ENCODE measurements at places on chromosomes 12 and 14.

DNA sequence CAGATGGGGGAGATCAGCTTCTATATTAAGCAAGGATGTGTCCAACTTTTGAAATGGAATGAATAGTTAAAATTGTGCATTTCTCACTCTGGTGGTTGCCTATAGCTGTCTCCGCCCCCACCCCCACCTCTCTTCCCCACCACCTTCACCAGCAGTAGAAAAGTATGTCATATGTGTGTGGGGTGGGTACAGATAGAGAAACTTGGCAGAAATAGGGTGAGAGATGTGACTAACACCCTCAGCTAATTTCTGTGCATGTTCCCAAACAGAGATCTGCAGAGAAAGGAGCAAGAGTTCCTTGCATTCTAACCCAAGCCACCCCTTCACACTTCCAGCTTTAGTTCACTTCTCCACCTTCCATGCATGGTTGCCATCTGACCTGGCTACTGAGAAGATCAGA lies 980.1 kb downstream of the NRXN3 start:
- DNase-seq = no peak

GRCh38 chr12:55659486-55660385 lies 23.0 kb downstream of the OR10P1 start:
- DNase-seq = no peak

DNA sequence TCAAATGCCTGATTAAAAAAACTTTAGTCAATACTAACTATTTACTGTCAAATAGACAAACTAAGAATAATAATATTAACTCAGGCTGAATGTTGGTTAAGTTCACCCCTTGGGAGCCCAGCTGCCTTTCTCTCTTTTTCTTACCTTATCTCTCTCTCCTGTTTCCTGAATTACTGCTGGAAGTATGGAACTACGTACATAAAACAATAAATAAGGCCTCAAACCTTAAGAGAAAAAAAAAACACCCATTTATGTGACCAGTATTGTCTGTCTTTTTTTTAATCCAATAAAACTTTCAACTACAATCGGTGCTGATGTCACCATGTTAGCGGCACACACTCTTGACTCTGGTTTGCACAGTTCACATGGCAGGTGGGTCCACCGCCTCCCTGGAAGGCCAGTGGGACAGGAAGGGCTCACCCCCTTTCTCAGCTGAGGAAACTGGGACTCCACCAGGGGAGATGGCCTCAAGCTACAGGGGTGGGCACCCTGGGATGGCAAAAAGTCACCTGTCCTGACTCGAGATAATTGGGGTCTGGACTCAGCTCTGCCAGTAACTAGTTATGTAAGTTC lies 21.3 kb downstream of the BCL11B start:
- DNase-seq = no peak

DNA sequence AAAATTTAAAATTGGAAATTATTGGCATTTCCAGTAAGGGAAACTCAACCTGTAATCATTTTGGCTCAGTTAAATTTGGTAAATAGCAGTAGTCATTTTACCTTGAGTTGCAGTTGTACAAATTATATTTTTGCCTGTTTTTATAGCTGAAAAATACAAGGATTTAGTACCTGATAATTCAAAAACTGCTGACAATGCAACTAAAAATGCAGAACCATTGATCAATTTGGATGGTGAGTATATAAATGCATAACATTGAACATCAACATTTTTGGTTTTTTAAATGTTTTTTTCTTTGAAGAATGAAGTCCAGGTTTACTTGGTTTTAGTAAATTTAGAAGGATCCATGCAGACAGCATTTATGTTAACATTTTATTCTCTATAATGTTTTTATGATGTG lies 9.0 kb downstream of the RTRAF start:
- no peak for DNase-seq

- DNase-seq = no peak
Measured at GRCh38 chr14:92572050-92572449, 58.5 kb downstream of the RIN3 start.

DNA sequence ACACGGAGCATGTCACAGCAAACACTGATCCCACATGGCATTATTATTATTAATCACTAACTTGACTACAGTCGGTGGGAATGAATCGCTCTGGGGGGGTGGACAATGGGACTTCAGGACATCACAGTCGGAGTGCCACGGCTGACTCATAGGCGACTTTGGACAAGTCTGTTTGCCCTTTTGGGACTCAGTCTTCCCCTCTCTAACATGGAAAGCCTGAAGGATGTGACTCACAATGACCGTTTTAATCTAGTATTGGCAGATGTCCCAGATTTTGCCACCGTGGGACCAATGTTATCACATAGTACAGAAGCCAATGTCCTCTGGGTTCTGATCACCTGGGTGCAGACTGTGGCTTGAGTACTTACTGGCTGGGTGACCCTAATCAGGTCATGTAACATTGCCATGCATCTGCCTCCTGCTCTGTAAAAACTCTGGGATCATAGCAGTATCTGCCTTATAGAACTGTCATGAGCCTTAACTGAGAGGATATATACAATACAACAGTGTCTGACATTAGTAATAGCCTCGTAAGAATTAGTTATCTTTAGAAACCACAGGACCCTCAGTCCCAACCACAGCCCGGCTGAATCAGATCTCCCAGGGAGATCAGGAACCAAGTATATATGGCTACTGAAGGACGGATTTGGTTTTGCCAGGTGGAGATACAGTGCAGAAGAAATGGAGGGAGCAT lies 362.6 kb downstream of the BCL11B start:
- no peak for DNase-seq

GRCh38 chr12:103317220-103317619 lies 178.5 kb downstream of the C12orf42 start:
- no peak for DNase-seq

GRCh38 chr14:50594577-50595316 lies 34.8 kb downstream of the ATL1 start:
- DNase-seq = no peak

DNA sequence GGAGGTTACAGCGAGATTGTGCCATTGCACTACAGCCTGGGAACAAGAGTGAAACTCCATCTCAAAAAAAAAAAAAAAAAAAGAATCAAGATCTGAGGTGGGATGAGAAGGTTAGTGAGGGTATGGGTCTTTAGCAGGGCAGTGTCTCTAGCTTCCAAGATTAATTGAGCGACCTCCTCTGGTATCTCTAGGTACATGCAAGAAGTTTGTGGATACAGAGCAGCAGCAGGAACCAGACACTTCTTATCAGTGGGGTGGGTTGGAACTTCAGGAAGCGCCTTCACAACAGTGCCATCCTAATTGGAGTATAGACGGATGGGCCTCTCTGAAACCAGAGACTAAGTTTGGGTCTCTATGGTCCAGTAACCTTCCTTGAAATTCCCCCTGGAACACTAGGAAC lies 51.9 kb upstream of the CISTR start:
- no peak for DNase-seq

DNA sequence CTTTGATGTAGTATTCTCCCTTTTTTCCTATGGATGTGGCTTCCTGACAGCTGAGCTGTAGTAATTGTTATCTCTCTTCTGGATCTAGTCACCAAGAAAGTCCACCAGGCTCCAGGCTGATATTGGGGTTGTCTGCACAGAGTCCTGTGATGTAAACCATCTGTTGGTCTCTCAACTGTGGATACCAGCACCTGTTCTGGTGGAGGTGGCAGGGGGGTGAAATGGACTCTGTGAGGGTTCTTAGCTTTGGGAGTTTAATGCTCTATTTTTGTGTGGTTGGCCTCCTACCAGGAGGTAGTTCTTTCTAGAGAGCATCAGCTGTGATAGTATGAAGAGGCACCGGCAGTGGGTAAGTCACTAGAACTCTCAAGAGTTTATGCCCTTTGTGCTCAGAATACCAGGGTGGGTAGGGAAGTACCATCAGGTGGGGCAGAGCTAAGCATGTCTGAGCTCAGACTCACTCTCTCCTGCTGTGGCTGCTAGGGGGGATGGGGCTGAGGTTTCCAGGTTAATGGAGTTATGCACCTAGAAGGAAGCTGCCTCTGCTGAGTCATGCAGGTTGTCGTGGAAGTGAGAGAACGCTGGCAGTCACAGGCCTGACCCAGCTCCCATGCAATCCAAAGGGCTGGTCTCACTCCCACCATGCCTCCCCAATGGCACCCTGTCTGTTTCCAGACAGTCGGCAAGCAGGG lies 3.0 kb upstream of the TAS2R14 start:
- DNase-seq = no peak

GRCh38 chr12:116718655-116719454 lies 19.0 kb downstream of the SPRING1 start:
- no peak for DNase-seq

- no peak for DNase-seq
Measured at GRCh38 chr12:132393245-132393795, 63.9 kb upstream of the GALNT9 start.

DNA sequence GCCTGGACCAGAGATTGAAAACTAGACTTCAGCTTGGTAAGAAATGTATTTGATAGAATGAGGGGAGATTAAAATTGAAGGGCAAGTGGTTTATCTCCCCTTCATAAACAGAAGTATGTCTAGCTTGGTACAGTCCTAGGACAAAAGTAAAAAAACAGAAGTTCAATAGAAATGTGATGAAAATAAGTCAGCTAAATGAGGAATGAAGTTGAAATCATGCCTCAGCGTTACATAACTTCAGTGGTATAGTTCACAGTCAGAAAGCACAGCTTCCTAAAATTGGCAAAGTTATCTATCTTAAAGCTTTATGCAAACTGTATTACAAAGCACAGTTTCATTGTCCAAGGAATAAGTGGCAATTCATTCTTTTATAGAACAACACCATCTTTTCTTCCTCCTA lies 90.2 kb upstream of the SYT10 start:
- no peak for DNase-seq

DNA sequence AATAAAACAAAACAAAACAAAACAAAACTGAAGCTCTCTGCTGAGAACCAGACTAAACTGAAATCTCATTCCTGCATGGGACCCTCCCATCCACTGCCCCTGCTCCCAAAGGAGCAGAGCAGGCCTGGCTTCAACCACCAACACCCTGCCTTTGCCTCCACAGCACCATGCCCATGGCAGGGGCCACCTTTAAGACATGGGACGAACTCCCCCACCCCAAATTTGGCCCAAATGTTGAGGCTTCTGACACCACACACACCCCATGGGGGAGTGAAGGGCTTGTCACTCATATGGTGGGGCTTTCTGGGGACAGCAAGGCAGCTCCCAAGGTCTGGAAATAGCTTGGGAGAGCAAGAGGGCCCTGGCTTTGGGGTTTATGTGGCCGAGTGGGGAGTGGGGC lies 177.2 kb downstream of the KIF26A start:
- no peak for DNase-seq

DNA sequence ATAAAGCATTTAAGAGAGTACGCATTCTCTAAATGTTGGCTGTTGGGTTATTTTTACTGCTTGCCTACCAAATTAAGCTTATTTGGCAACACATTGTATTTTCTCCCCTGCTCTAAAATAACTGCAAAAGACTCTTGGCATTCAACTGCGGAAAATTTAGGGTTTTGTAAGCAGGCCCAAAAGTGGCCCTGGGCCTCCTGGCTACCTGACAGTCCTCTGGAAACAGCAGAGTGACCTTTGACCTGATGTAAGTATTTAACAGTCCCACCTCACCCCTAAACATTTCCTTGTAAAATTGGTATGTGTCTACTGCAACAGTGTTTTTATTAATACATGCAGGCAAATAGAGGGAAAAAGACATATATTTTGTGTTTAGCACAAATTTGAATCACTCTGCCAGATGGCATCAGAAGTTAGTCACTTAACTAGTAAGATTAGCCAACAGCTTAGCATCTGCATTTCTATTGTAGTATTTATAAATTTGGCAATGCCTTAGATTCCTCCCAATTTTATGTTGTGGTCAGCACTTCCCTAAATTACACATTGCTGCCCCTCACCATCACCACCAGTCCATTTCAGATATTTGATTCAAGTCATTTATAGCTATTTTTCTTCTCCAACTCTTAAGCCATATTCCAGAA lies 11.2 kb downstream of the LLPH start:
- DNase-seq = no peak

- no peak for DNase-seq
Measured at GRCh38 chr12:5507401-5507935, 75.6 kb downstream of the NTF3 start.

DNA sequence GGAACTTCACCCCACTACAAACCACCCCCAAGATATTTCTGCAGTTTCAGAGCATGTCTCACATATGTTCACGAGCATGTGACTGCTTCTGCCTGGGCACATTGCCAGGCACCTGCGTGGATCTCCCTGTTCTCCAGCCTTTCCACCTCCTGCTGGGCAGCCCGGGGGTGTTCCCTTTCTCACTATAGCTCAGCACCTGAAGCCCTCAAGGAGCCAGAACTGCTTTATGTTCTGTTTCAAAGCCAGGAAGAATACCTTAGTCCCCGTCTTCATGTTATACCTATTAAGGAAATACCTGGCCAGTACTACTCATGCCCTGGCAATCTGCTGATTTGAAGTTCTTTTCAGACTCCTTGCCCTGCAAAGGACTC lies 4.2 kb upstream of the FGF6 start:
- DNase-seq = no peak

DNA sequence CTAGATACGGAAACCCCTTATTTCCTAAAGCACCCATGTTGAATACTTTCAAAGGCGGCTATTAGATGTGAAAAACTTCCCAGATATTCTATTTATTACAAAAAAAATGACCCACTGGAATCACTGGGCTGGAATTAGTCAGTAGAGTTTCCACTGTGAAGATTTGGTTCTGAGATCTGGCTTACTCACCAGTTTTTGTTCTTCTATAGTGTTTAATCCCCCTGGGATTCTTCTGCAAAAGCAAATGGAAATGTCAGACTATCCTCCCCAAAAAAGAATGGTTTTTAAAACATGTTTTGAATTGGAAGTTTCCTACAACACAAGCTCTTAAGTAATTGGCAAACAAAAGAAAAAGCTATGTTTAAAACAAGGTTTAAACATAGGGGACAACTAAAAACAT lies 166.4 kb downstream of the STXBP6 start:
- no peak for DNase-seq

- no peak for DNase-seq
Measured at GRCh38 chr14:53570411-53571387, 385.9 kb downstream of the BMP4 start.

- no peak for DNase-seq
Measured at GRCh38 chr14:97177016-97177415, 379.8 kb downstream of the VRK1 start.
